Naive thymus-derived CD8-positive, alpha-beta T cell (primary cell): ENCODE measurements at places on chromosomes 5 and 9. TPM values are rescaled to one million over a fixed set of nuclear protein-coding genes. Genes with fewer than 3 reads are reported as not detected.

DNA sequence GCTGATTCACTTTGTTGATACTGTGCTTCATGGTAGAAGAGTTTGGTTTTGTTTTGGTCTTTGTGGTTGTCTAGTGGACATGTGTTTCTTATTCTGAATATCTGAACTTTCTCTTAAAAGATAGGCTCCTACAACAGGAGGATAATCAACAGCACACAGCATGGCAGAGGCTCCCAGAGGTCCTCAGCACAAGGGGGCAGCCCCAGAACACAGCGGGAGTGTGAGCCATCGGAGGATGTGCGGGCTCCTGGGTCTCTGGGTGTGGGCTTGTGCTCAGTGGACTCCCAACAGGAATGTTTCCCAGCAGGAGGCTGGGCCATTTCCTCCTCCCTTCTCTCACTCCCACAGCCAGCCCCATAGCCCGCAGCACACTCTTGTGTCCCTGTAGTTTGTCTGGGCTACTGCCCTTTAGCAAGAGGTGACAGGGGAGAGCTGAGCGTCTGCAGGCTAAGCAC is 164.3 kb upstream of the OTULINL start:
- no peak for DNase-seq

- DNase-seq = no peak
Measured at GRCh38 chr9:113484258-113484730, 20.8 kb downstream of the RGS3 start.

The PCDHA10 gene
- total RNA-seq = not detected

The LRRC26 gene
- not detected for total RNA-seq

DNA sequence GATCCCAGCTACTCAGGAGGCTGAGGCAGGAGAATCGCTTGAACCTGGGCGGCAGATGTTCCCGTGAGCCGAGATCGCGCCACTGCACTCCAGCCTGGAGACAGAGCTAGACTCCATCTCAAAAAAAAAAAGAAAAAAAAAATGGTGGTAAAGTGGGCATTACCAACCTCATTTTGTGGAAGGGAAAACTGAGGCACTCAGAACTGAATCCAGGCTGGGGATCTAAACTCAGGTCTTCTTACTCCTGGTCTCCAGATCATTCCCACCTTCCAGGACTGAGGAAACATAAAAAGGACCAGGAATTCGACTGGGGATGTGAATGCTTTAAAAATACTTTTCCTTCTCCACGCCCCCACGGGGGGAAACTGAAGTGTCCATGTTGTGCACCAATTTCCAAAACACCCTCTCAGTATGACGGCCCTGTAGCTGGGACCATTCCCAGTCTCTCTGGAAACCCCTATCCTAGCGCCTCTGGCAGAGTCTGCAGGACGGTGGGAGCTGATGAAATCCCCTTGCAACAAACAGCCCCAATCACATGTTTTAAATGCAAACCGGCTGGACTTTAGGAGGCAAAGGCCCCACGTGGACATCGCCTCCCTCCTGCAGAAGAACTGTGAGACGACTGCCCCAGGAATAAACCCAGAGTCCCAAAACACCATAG is 8.9 kb upstream of the AKNA start:
- DNase-seq = no peak

GRCh38 chr5:55511010-55511409 is 23.8 kb downstream of the PLPP1 start:
- no peak for DNase-seq

GRCh38 chr5:19172926-19173470 is 815.0 kb downstream of the CDH18 start:
- DNase-seq = no peak

GRCh38 chr9:2691626-2692025 is 25.7 kb upstream of the KCNV2 start:
- no peak for DNase-seq

DNA sequence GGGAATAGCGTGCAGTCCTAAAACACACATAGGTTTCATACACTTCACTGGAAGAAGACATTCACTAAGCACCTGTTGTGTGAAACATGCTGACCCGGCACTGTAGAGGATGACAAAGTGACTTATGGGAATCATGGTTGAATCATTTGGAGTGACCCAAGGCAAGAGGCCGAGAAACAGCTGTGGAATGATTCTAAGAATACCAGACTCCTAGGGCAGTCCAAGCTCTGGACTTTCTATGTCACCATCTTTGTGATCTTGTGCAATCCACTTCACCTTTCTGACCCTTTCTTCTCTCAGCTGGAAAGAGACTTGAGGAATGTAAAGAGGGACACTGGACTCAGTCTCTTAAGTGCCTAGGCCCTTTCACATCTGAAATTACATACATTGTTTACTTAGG is 13.1 kb downstream of the MSANTD3 start:
- DNase-seq = no peak

The SPINK1 gene
- not detected for total RNA-seq

DNA sequence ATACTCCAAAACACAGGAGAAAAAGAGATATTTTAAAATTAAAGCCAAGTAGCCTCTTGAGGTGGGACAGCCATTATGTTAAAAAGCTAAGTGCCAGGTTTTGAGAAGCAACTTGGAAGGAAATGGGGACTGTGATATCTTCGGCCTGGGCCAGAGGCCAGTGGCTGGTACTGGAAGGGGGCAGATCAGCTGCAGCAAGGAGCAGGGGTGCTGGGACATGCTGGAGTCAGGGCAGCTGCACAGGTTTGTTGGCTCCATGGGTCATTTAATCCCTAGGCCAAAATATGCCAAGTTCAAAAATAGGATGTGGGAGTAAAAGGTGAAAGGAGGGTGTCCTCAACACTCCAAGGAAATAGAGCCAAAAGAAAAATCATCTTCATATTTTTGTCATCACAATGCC is 30.0 kb downstream of the ADRB2 start:
- DNase-seq = no peak

The RASGRF2 gene
- 35.2 TPM for total RNA-seq

GRCh38 chr9:124285903-124286291 is 28.1 kb downstream of the NEK6 start:
- DNase-seq = no peak
